ENCODE measurements at places on chromosomes 1 and 21.
A peak's percentile ranks its signal among the peaks of the same experiment; 100 is the strongest.

DNA sequence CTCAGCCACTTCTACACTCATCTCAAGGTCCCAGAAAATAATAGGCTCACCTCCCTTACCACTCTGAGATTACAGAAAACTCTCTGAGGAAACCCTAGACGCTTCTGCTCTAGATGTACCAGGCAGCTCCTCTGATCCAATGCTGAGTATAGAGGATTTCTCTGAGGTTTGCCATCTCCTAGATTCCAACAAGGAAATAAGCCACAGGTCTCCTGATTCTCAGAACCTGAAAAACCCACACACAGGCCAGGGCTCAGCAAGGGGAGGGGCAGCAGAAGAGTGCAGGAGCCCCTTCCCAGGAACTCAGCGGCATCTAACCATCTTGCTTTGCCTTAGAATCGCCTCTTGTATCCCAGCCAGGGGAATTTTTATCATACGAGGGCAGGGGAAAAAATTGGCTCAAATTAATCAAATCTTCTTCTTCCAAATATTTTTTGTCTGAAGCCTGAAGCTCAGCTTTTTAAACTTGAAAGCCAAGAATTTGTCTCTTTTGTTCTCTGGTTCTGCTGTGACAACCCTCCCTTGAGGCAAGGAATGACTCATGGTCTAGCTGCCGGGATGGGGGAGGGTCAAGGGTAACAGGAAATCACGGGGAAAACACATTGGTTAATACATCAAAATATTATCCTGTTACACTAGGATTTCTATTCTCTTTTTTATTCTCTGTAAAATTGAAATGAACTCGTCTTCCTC, 30.8 kb downstream of the GORAB start:
- peak; percentile 78 for DNase-seq

GRCh38 chr1:31348449-31348848, 24.4 kb downstream of the FABP3 start:
- DNase-seq: no peak

DNA sequence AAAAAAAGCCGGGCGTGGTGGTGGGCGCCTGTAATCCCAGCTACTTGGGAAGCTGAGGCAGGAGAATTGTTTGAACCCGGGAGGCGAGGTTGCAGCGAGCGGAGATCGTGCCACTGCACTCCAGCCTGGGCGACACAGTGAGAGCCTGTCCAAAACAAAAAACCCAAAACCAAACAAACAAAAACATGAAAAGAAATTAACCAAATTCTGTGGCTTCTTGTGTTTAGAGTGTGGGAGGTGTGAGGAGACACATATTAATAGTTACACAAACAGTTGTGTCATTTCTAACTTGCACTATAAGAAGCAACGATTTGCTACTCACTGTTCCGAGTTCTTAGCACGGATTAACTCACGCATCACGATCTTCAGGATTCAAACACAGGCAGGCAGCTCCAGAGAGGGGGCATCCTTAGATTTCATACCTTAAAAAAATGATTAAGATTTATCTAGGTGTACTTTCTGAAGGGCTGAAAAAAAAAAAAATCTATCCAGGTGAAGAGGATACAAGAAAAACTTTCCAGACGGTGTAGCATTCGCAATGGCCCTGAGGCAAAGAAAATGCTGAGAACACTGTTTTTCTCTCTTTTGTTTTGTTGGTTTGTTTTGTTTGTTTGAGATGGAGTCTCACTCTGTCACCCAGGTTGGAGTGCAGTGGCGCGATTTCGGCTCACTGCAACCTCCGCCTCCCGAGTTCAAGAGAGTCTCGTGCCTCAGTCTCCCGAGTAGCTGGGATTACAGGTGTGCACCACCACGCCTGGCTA, 713 bp upstream of the HMGCL start:
- no peak for DNase-seq

DNA sequence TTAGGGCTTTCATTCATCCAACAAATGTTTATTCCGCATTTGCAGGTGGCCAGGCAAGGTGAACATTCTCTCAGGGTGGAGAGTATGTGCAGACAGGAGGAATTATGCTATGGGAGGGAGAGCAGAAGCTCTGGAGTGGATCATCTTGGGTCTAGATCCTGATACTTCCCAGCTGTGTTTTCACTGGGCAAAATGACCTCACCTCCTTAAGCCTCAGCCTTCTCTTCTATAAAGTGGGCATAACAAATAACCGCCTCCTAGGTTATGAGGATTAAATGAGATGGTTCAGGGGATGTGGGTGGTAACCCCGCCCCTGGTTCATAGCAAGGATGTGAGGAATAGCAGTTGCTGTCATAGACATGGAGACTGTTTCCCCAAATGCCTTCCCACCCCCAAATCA, 1.7 kb upstream of the TMEM51 start:
- no peak for DNase-seq

- peak; percentile 4 for DNase-seq
Observed at GRCh38 chr1:150321826-150322166, 463 bp downstream of the PRPF3 start.

- no peak for DNase-seq
Observed at GRCh38 chr1:41468122-41468762, 16.2 kb downstream of the EDN2 start.

- DNase-seq: no peak
Observed at GRCh38 chr21:45466330-45467220, 61.6 kb downstream of the COL18A1 start.

- no peak for DNase-seq
Observed at GRCh38 chr1:197472141-197472540, 204.1 kb downstream of the CRB1 start.

GRCh38 chr21:28893687-28894086, 99.0 kb downstream of the LTN1 start:
- no peak for DNase-seq

GRCh38 chr1:109295712-109296415, 10.9 kb downstream of the MYBPHL start:
- no peak for DNase-seq

- no peak for DNase-seq
Observed at GRCh38 chr21:14453339-14454015, 70.5 kb upstream of the HSPA13 start.

- DNase-seq: peak; percentile 63
Observed at GRCh38 chr1:168520832-168521231, 23.0 kb downstream of the XCL2 start.

GRCh38 chr1:109928591-109929111, 18.0 kb downstream of the CSF1 start:
- peak; percentile 18 for DNase-seq

DNA sequence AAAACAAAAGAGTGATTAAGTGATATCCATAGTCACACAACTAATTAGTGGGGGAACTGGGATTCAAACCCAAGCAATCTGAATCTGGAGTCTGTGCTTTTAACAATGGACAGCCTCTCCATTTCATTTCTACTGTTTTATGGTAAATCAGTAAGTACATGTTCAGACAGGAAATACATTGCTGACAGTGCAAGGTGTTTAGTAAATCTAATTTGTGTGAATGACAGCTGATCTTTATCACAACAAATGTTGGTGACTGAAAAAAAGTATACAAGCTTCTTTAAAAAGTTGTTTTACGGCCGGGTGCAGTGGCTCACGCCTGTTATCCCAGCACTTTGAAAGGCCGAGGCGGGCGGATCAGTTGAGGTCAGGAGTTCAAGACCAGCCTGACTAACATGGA, 20.6 kb downstream of the DONSON start:
- no peak for DNase-seq

DNA sequence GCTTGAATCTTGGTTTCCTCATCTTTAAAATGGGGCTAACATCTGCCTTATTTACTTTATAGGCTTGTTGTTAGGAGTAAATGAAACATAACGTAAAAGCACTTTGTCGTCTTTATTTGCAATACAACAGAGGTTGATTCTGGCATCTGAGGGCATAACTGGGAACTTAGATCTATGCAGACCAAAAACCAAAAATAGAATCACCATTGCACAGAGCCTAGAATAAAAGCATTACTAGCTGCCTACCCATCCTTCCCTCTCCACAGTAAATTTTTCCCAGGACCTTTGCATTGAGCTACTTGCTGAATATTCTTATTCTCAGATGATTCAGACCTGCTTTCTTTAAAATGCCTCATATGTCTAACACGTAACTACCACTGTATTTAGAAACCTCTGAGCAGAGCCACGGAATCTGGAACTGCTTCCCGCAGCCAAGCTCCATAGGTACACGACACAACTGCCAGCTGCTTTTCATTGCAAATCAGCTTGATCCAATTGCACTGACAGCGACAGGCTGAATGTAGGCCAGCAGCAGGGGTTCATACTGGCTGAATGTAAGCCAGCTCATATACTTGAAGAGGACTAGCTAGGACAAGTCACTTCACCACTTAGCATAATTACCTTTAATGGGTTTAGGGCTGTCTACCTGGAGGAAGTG, 33.2 kb upstream of the SERBP1 start:
- no peak for DNase-seq

DNA sequence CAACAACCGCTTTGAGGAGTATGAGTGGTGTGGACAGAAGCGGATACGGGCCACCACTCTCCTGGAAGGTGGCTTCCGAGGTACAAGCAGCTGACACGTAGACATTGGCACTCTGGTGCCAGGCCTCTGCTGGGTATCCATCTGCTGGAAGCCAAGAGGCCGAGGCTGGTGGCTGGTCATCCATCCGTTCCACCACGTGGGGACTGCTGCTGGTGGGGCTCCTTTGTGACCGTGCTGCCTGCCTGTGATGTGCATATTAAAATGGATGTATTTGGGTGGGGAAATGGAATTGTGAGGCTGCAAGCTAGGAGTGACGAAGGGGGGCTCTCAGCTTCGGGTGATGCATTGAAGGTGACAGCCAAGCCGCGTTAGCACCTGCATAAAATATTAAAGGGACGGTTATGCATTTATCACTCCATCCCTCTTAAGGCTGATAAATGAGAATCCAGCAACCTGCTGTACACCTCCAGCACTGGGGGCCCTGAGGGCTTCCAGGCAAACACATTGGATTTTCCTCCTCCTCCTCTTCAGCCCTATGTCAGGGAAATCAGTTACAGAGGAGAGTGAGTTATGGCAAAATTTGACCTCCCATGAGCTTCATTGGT, 38.1 kb downstream of the TMEM53 start:
- DNase-seq: no peak

DNA sequence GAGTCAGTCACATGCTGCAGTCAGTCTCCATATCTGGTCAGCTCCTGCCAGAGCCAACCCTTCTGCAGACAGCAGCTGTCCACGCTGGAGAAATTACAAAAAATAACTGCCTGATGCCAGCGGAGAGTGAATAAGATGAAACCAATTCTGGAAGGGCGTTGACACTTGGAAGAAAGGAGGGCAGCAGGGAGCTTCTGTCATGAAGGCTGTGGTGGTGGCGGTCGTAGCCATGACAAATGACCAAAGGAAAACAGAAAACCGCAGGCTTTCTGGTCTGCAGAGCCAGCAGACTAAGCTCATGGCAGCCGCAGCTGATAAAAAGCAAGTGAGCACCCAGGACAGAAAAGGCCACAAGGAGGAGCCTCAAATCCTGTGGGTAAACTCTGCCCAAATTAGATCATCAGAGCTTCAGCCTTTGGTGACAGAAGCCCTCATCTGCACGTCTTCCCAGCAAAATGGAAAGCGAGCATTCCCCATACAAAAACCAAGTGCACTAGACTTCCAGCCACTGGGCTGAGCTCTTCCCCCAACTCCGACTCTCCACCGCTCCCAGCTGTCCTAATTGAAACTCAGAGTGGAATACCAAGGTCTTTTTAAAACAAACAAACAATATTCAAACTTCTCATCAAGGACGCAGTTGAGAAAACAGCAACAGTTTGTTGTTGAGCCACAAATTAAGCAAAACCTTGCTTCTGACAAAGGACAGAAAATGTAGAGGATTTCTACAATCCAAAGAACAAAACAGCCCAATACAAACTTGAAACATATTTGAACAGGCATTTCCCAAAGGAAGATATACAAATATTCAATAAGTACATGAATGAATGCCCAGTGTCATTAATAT, 28.7 kb downstream of the RSPH1 start:
- peak; percentile 77 for DNase-seq

DNA sequence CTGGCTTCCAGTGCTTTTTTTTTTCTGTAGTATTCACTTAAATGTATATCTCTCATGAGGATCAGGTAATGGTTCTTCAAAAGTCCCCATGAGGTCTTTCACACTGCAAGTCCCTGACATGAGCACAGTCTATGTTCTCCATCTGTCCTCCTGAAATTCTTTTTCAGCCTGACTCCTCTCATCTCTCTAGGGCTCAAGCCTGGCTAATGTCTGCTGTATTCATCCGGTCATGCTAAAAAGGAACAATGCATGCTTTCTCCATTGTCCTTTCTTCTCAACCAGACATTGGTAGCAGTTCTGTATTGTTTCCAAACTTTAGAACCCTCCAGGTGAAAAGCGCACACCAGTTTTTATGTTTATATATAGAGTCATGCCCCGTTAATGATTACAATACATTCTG, 368.3 kb upstream of the OLFM3 start:
- no peak for DNase-seq

- no peak for DNase-seq
Observed at GRCh38 chr1:185610954-185611353, 123.2 kb upstream of the HMCN1 start.

DNA sequence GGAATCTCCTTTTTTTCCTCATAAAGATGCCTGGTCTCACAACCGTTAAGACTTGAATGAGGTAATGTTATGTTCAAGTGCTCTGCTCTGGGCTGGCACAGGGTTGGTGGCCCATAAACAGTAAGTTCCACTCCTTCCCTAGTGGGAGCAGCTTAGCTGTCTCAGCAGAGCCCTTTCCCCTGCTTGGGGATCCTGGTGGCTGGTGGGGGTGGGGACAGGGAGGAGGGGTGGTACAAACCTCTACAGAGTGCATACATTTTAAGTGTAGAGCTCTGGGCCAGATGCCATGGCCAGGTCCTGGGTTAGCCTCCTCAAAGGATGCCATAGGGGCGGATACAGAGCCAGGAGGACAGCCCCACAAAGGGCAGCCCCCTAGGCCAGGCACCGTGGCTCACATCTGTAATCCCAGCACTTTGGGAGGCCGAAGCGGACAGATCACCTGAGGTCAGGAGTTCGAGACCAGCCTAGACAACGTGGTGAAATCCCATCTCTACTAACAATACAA, 20.7 kb upstream of the PADI1 start:
- DNase-seq: no peak

- DNase-seq: peak; percentile 8
Observed at GRCh38 chr1:115069659-115070308, 19.5 kb downstream of the TSPAN2 start.

DNA sequence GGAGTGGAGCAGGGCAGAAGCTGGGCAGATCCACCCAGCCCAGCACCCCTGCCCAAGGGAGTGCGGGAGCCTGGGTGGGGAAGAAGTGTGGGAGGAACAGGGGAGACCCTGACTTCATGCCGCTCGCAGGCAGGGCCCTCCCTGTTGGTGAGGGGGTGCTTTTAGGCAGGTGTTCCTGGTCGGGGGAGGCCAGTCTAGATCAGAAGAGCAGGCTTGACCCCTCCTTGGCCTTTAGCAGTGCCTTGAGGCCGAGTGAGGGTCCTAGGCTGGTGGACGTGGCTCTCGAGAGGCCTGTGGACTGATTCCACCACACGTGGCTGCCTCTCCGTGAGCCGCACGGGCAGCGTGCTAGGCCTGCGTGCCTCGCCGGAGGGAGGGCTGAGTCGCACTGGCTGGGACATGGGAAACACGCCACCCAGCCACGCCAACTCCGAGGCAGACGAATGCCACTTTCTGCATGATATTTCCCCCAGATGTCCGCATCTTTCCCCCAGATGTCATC, 19.4 kb upstream of the COL18A1 start:
- no peak for DNase-seq

GRCh38 chr1:116257341-116257767, 115.7 kb upstream of the ATP1A1 start:
- DNase-seq: peak; percentile 18

- no peak for DNase-seq
Observed at GRCh38 chr1:56250809-56251208, 328.6 kb downstream of the PLPP3 start.

Measured in suppressor macrophage treated with lipopolysaccharide for 1 hour (primary cell).